ENCODE measurements at places on chromosomes 2 and 18.

DNA sequence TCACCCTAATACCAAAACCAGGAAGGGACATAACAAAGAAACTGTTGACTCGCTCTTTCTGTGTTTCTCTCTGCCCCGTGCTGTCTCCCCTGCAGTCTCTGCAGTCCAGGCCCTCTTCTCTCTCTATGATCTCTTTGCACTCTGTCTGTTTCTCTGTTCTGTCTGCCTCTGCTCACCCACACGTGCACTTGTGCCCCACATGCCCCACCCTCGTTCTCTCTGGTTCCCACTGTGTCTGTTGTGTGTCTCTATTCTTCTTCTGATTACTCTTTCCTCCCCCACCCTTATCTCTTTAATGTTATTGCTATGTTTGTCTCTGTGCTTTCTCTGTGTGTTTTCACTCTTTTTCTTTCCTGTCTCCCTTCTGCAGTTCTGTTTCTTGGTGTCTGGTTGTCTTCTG lies 54.0 kb downstream of the NAT8 start:
- no peak for DNase-seq

DNA sequence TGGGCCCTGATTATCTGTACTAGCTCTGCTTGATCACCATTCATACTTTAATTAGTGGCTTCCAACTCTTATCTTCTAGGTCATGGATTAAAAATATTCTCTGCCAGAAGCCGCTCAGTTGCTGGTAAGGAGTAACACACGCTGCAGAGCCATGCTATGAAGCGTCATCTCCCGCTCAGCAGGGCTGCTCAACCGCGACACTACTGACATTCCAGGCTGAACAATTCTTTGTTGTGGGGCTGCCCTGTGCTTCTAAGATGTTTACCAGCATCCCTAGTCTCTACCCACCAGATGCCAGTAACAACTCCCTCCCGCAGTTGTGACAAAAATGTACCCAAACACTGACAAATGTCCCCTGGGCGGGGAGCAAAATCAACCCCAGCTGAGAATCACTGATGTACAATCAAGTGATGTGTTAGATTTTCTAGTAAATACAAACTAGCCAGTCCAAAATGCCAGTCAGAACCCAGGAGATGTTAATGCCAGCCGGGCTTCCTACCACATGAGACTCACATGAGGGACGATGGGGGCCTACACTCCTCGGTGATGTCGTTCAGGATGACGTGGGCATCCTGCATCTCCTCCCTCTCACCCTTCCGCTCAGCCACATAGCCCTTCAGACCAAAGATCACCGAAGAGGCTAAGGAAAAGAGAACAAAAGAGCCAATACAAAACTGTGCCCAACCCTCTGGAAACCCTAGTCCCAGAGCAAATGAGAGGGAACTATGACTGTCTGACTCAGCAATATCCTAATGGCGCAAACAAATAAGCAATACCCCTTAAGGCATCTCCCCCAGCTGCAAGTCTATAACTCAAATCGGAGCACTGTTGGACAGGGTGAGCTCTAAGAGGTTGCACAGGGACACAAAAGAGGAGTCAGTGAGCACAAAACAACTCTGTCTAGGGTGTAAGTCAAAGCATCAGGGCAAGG lies 15.6 kb downstream of the ILKAP start:
- no peak for DNase-seq

- DNase-seq, result no peak
Observed at GRCh38 chr2:191217580-191217979, 27.6 kb upstream of the MYO1B start.

GRCh38 chr2:7352191-7352590 lies 435.0 kb downstream of the RNF144A start:
- no peak for DNase-seq

DNA sequence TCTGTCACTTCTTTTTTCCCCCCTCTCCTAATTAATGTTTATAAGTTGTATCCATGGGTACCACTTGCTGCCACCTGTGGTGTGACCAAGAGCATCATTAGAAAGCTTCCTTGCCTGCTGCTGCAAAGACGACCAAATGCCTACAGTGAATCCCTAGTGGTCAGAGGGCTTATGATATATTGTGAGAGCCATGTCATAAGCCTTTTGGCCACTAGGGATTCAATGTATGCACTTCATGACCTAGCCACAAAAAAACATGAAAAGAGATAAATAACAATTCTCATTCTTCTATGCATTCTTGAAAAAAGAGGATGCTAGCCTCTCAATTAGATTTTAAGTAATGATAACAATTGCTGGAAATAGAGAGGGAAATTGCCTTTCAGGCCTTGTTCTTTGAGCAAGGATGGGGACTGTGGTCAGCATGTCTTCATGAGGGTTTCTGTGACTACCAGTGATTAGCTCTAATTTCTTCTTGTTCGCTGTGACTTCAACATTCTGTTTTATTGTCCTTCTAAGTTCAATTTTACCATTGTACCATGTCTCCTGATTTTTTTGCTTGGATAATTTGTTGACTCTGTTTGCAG lies 435.3 kb downstream of the TGIF1 start:
- no peak for DNase-seq

GRCh38 chr18:40447820-40448219 lies 1507.2 kb upstream of the PIK3C3 start:
- no peak for DNase-seq

DNA sequence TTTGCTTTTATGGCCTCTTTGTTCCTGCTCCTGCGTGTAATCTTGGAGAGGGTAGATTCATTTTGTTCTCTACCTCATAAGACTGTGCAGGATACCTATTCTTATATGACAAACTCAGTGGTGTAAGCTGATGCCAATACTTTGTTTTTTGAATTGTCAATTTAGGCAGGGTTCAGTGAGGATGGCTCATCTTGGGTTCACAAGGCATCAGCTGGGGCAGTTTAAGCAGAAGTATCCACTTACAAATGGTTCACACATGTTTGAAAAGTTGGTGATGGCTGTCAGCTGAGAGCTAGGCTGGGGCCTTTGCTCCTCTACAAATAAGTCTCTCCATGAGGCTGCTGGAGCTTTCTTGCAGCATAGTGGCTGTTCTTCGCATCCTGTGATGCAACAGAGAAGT lies 920.6 kb upstream of the PIK3C3 start:
- DNase-seq, result no peak

DNA sequence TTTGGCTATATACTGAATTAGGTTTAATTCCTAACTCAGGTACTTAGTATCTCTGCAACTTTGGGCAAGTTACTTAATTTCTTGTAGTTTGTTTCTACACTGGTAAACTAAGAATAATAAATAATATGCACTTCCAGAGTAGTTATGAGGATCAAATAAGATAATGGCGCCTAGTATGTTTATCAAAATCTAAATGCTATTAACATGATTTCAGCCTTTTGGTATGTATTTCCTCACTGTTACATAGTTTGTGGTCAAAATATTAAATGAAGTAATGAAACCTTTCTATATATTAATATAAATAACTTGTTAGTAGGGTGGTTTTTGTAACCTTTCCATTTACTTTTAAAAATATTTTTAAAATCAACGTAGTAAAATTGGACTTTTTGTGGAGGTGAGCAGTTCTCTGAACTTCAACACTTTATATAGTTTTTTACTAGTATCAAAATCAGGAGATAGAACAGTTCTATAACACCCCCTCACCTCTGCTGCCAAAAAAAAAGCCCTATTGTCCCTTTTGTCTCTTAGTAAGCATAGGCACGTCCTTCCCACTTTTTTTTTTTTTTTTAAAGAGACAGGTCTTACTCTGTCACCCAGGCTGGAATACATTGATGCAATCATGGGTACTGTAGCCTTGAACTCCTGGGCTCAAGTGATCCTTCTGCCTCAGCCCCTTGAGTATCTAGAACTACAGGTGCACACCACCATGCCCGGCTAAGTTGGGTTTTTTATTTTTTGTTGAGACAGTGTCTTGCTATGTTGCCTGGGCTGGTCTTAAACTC lies 44.8 kb downstream of the RAB3GAP1 start:
- DNase-seq, result no peak

DNA sequence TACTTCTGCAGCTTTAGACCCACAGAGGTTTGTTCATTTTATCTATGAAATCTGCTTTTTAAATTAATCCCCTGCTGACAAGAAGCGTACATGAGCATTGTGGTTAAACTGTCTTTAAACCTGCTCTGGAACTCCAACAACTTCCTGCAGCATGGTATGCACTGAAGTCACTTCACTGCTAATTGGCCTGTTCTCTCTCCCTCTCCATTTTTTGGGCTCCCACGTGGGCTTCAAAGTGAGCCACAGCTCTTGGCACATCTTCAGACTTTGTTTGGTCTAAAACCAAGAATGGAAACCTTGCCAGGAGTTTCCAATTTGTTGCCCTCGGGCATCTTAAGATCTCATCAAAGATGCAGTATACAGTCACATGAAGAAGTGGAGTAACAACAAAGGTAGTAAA lies 311.4 kb downstream of the LRRTM1 start:
- no peak for DNase-seq

DNA sequence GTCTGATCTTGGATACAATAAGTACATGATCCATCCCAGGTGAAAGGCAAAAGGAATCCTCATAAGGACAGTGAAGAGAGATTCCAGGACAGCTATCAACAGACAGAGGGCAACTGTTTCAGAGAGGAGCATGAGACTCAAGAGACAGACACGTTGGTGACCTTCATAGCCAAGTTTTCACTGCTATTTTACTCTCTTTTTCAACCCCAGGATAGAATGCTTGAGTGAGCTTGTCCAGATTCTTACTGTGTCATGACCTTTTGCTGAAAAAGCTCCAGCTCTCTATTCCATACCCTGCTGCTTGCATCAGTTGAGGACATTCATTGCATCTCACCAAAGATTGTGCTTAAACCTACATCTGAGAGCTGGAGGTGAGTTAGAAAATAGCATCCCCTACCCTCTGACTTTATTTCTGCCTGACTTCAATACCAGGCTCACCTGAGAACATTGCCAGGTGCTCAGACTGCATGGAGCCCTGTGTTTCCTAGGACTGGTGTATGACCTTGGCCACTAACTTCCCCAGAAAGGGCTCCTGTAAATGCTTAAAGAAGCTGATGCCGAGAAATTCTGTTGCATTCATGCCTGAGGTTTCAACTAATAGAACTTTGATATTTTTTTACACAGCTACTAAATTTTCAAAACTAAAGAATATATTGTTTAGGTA lies 70.4 kb upstream of the TMEM17 start:
- no peak for DNase-seq

GRCh38 chr2:3986530-3987258 lies 283.3 kb downstream of the DCDC2C start:
- no peak for DNase-seq

- no peak for DNase-seq
Observed at GRCh38 chr2:203949228-203949627, 12.7 kb downstream of the ICOS start.

- peak; percentile 92 for DNase-seq
Observed at GRCh38 chr2:96536445-96537065, at the start of gene ARID5A. TSS of gene ARID5A (plus strand) at chr2:96536752. CDS start at chr2:96536827, 75 bp downstream.

- DNase-seq, result peak; percentile 51
Observed at GRCh38 chr2:38076710-38077430, 919 bp upstream of the CYP1B1 start.

DNA sequence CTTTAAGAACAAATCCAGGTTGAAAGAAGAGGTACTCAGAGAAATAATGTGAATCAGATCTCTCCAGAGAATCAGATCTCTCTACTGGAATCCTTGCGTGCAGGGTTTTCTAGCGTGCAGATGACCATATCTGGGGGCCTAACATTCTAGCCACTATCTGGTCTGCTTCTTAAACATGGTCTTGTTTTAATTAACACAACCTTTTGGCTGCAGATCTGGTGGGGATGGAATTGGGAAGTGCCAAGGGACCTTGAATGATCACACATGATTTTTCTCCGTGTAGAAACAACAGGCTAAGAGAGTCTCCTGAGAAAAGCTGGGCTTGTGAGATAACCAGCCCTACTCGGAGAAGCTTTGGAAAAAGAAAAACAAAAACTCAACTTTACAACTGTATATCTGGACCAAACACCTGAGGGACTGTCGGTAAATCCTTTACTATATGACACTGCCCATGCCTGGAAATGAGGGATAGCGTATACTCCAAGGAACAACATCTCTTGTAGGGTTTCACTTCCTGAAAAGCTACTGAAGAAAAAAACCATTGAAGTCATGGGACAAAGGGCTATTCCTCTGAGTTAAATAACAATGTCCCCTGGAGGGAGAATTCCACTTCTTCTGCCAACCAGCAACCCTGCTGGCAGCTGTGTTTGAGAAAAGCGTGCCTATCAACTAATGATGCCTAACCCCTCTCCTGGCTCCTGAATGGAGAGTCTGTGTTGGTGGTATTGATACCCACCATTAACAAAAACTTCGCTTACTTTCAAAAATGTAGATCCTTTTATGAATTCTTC lies 171.0 kb upstream of the REV1 start:
- no peak for DNase-seq

DNA sequence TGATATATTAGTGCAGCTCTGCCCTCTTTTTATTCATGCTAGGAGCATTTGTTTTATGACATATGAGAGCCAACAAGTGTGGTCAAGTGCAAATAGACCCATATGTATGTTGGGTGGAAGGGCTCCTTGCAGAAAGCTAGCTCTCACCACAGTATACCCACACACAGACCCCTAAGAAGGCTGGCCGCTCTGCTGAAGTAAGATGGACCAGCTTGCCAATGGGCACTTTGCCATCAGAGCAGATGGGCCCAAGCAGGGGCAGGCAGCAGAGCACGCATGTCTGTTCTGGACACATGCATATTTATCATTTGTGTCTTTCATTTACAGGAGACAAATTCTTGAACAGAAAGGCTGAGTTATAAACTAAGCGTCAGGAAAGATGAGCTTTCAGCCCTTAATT lies 187.5 kb upstream of the DTNA start:
- DNase-seq, result no peak

DNA sequence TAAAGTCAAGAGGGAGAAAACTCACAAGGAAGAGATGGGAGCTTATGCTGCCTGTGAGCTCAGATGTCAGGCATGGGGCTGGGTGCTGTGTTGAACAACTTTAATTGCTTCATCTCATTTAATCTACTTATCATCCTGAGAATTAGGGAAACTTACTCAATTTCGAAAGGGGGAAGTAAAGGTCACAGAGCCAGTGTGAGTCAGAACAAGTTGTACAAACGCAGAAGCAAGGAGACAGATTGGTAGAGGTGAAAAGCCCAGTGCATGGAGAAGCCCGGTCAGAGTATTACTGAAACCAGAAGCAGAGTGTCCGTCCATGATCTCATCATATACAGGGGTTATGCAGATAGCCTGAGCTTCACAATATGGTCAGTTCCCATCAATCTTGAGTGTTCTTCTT lies 281.1 kb upstream of the POU3F3 start:
- no peak for DNase-seq
